ENCODE measurements at places on chromosomes 5 and 9. TPM values are rescaled to one million over a fixed set of nuclear protein-coding genes. Genes with fewer than 3 reads are reported as not detected.

PCDHGB3 gene
- 7.9 TPM for total RNA-seq

IFNA13 gene
- total RNA-seq, result not detected

CAMK2A gene
- total RNA-seq, result 1.6 TPM

GNA14 gene
- 15.1 TPM for total RNA-seq

RARS1 gene
- total RNA-seq, result 116 TPM

BTNL9 gene
- total RNA-seq, result 23.5 TPM

WDR70 gene
- total RNA-seq, result 27.1 TPM

EPB41L4B gene
- total RNA-seq, result 13.9 TPM

PGM5 gene
- 51.7 TPM for total RNA-seq

DNA sequence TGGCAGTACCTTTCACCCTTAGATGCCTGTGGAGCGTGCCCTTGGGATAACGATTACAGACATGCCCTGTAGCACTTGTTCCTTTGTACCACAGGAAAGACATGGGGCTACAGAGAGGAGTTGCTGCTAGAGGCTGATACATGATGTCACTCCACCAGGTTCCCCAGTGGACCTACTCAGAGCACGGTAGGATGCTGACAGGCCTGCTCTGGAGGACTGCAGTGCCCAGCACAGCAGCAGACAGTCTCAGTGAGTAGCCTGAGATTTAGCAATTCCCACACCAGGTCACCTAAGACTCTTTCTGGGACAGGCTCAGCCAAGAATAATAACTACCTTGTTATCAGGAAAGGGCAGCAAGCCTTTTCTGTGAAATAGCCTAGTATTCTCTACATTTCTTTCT is 28.8 kb downstream of the PDE4D start:
- DNase-seq, result no peak
- no peaks in the 10 kb centered on the region for H3K36me3 ChIP-seq
- H3K27me3 ChIP-seq, result no peaks in the 10 kb centered on the region
- no peaks in the 10 kb centered on the region for H3K4me1 ChIP-seq

GRCh38 chr9:34551751-34552605 is 29.2 kb upstream of the ENHO start:
- no peak overlapping the region for H3K27ac ChIP-seq
- H3K27me3 ChIP-seq, result no peaks in the 10 kb centered on the region
- no peak for DNase-seq
- H3K4me1 ChIP-seq, result peaks cover 21% of the 10 kb centered on the region
- no peaks in the 10 kb centered on the region for H3K36me3 ChIP-seq

GRCh38 chr5:33275921-33276627 is 164.7 kb upstream of the TARS1 start:
- no peaks in the 10 kb centered on the region for H3K36me3 ChIP-seq
- no peaks in the 10 kb centered on the region for H3K27me3 ChIP-seq
- H3K4me1 ChIP-seq, result peaks cover 7% of the 10 kb centered on the region
- DNase-seq, result no peak
- no peak overlapping the region for H3K4me3 ChIP-seq

DNA sequence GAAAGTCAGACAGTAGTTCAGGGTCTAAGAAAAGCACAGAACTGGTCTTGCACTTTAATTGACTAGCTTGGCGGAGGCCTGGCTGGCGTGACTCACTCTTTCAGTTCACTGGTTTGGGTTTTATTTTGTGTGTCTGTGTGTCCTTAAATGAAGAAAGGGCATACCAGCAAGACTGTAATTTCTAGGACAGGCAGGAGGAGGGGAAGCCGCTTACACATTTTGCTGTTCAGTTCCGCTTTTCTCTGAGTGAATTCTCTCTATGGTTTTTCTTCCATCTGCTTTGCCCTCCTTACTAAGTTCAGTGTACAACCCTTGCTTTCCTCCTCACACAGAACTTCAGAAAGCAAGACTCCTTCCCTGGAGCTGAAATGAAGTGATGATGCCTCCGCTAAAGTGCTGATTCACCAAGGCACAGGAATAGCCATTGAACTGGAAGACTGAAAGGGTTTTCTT is 150.8 kb downstream of the MEF2C start:
- no peaks in the 10 kb centered on the region for H3K36me3 ChIP-seq
- DNase-seq, result no peak
- no peaks in the 10 kb centered on the region for H3K27me3 ChIP-seq
- H3K4me3 ChIP-seq, result no peak overlapping the region

GRCh38 chr9:87277346-87277745 is 220.3 kb upstream of the DAPK1 start:
- no peak overlapping the region for H3K4me3 ChIP-seq
- H3K27me3 ChIP-seq, result no peaks in the 10 kb centered on the region
- no peak for DNase-seq
- no peaks in the 10 kb centered on the region for H3K4me1 ChIP-seq
- no peaks in the 10 kb centered on the region for H3K36me3 ChIP-seq

GRCh38 chr5:151173711-151174611 is 16.4 kb upstream of the ANXA6 start:
- H3K4me1 ChIP-seq, result no peaks in the 10 kb centered on the region
- H3K27ac ChIP-seq, result no peak overlapping the region
- H3K27me3 ChIP-seq, result no peaks in the 10 kb centered on the region
- H3K36me3 ChIP-seq, result no peaks in the 10 kb centered on the region
- no peak for DNase-seq

DNA sequence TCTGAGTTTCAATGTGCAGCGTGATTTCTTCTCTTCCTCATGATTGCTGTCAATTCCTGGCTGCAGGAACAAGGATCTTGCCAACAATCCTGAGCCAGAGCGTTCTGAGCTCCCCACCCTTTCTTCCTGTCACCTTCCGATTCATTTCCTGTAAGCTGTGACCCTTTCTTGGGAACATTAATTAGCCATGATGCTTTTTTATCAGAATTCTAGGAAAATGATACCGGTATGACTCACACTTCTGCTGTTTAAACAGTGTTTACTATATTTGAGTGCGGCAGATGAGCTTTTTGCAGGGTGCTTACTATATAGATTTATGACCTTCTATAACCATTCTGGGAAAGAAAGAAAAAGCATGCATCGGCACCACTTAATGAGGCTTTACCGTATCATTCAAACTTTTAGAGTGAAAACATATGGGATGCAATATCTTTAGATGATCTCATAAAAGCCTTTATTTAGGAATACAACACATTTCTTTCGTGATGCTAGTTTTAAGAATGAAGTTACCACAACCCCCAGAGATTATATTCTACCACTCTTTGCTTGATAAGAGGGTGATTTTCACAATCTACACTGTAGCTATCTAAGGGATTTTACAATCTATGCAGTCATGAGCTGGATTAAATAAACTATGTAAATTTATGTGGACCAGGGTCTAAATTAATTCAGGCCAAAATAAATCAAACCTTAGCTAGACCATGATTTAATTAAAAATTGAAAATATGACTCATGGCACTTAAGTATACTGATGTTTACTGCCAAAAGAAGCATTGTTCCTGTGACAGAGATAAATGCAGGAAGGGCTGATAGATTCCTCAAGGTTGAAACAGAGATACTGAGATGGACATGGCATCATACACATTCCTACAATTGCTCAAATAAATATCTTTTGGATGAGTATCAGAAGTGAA is 38.0 kb upstream of the OSMR start:
- peaks cover 6% of the 10 kb centered on the region for H3K4me1 ChIP-seq
- H3K27ac ChIP-seq, result no peak overlapping the region
- peak; percentile 87 for DNase-seq
- no peaks in the 10 kb centered on the region for H3K36me3 ChIP-seq

- H3K27me3 ChIP-seq, result peaks cover 15% of the 10 kb centered on the region
- no peak overlapping the region for H3K27ac ChIP-seq
- H3K36me3 ChIP-seq, result no peaks in the 10 kb centered on the region
- H3K4me3 ChIP-seq, result no peak overlapping the region
- no peak for DNase-seq
- peaks cover 4% of the 10 kb centered on the region for H3K4me1 ChIP-seq
These were observed 45.7 kb downstream of the NSUN2 start for GRCh38 chr5:6587171-6587570.

DNA sequence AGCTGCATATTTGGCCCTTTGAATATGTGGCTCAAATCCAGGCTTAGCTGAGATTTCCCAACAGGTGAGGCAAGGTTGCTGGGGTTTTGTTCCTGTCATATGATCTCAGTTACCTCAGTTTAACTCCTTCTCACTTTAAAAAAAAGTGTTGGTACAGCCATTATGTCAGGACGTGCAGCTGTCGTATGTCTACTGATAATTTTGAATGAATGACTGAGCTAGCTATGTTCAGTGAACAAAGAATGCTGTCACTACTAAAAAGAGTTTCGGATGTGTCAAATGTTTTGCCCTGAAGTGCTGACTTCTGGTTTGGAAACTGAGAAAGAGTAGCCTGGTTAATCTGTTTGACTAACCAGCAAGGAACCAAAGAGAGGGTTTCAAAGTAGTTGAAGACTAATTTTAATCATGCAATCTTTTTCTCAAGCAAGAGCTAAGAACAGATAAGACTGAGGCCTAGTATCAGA is 106.3 kb upstream of the NR3C1 start:
- H3K27ac ChIP-seq, result no peak overlapping the region
- H3K4me3 ChIP-seq, result no peak overlapping the region
- DNase-seq, result no peak

DNA sequence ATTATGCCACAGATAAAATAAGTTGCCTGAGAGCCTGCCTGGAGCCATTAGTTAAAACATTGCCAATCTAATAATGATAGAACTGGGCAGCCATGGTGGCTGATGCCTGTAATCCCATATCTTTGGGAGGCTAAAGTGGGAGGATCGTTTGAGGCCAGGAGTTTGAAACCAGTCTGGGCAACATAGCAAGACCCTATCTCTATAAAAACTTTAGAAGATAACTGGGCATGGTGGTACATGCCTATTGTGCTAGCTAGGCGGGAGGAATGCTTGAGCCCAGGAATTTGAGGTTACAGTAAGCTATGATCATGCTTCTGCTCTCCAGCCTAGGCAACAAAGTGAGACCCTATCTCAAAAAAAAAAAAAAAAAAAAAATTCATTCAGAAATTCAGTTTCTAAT is 52.6 kb downstream of the RAI14 start:
- no peak overlapping the region for H3K4me3 ChIP-seq
- H3K27ac ChIP-seq, result no peak overlapping the region
- H3K27me3 ChIP-seq, result no peaks in the 10 kb centered on the region
- peaks cover 7% of the 10 kb centered on the region for H3K4me1 ChIP-seq

DNA sequence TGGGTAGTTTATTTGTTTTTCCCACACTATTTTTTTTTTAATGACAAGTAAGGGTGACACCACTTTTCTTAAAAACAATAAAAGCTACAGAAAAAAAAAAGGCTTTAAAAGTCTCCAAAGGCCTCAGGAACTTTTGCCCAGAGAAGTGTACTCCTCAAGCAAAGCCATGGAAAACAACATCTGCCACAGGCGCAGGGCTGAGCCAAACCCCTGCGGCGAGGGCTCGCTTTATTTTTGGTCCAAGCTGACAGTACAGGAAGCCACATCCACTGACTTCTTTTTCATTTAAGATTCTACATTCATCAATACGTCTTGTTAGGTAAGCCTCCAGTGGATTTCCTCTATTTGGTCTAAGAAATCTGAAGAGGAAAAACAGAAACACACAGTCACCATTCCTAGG is 51.9 kb upstream of the IFNK start:
- no peak overlapping the region for H3K27ac ChIP-seq
- DNase-seq, result no peak
- no peak overlapping the region for H3K4me3 ChIP-seq

DNA sequence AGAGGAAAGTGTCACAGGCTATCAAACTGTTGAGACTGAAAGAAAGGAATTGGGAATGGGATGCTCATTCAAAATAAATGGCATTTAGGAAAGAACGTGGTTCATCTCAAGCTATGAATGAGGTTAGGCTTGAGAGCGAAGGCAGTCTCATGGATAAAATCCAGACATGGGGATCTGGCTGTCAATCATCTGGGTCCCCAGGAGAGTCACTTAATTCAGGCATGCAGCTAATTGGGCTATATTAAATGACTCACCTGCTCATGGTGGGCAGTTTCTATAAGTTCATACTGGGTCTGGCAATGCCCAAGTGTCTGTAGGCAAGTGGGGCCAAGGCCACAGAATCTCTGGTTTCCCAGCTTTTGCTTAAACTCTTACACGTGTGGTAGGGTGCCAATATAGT is 286.5 kb upstream of the SEMA6A start:
- no peaks in the 10 kb centered on the region for H3K36me3 ChIP-seq
- no peak for DNase-seq
- H3K27me3 ChIP-seq, result no peaks in the 10 kb centered on the region
- no peak overlapping the region for H3K4me3 ChIP-seq
- no peak overlapping the region for H3K27ac ChIP-seq
- H3K4me1 ChIP-seq, result no peaks in the 10 kb centered on the region

- no peaks in the 10 kb centered on the region for H3K4me1 ChIP-seq
- H3K27ac ChIP-seq, result no peak overlapping the region
- H3K36me3 ChIP-seq, result no peaks in the 10 kb centered on the region
- DNase-seq, result no peak
- H3K27me3 ChIP-seq, result no peaks in the 10 kb centered on the region
These were observed 1853.8 kb downstream of the EFNA5 start for GRCh38 chr5:105816961-105817360.

DNA sequence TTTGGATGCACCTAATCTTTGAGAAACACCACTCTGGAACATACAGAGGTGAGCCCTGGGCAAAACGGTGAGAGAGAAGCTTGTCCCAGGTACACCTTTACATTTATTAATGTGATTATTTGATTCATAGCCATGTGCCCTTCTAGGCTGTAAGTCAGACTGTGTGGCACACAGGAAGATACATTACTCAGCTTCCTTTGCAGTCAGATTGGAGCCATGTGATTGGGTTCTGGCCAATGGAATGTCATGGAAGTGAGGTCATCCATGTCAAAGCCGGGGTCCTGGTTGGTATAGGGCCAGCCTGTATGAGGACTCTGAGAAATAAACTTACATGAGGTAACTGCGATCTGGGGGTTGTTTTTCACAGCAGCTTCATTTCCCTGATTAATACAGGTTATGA is 106.8 kb upstream of the CD180 start:
- H3K4me1 ChIP-seq, result peaks cover 49% of the 10 kb centered on the region
- no peaks in the 10 kb centered on the region for H3K36me3 ChIP-seq
- H3K4me3 ChIP-seq, result no peak overlapping the region
- no peak for DNase-seq

- H3K4me3 ChIP-seq, result no peak overlapping the region
- DNase-seq, result no peak
- H3K4me1 ChIP-seq, result no peaks in the 10 kb centered on the region
- no peak overlapping the region for H3K27ac ChIP-seq
These were observed 217.8 kb upstream of the TMEM161B start for GRCh38 chr5:88486431-88486830.

DNA sequence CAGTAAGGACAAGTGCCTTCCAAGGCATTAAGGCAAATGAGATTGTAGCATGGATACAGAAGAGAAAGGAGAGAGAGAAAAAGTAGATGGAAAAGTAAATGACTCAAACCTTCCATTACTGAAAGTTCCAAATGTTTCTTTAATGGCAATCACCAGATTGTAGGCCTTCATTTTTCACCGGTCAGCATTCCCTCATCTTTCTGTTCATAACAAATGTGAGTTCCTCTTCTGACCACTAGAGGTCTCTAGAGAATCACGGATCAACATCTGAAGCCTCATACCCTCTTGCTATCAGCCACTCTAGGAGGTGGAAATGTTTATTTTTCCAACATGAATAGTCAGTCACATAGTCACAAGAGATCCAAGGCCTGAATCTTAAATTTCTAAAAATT is 73.6 kb upstream of the RPS23 start:
- no peak overlapping the region for H3K27ac ChIP-seq
- no peak overlapping the region for H3K4me3 ChIP-seq
- no peaks in the 10 kb centered on the region for H3K27me3 ChIP-seq
- peaks cover 4% of the 10 kb centered on the region for H3K4me1 ChIP-seq
- DNase-seq, result peak; percentile 29
- no peaks in the 10 kb centered on the region for H3K36me3 ChIP-seq

GRCh38 chr5:497871-498509 is 26.3 kb downstream of the SLC9A3 start:
- H3K36me3 ChIP-seq, result no peaks in the 10 kb centered on the region
- peaks cover 24% of the 10 kb centered on the region for H3K27me3 ChIP-seq
- no peak overlapping the region for H3K27ac ChIP-seq
- no peak overlapping the region for H3K4me3 ChIP-seq
- no peaks in the 10 kb centered on the region for H3K4me1 ChIP-seq
